Nucleus accumbens (tissue), 56 donors: ENCODE measurements at places on chromosomes 1 and 21.

GRCh38 chr1:98172578-98172977 lies 251.7 kb upstream of the DPYD start:
- no peak for DNase-seq

GRCh38 chr21:34857874-34858273 lies 189.1 kb downstream of the CLIC6 start:
- DNase-seq, result no peak

DNA sequence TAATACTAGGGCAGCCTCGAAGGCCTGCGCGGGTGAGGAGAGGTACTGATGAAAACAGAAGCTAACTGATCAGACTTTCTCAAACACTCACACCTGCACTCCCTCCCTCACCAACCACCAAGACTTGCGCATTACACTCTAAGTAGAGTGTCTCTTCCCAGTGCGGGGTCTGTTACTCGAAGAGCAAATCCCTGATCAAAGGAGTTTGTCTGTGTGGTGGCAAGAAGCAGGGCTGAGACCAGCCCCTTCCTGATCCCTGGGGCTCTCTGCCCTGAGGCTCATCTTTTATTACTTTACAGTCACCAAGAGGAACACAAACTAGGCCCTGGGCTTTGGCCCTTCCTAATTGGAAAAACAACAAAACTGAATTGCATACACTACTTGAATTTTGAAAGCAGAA lies 19.5 kb upstream of the TSNAX start:
- no peak for DNase-seq

GRCh38 chr1:234437423-234438171 lies 41.4 kb downstream of the TARBP1 start:
- no peak for DNase-seq

DNA sequence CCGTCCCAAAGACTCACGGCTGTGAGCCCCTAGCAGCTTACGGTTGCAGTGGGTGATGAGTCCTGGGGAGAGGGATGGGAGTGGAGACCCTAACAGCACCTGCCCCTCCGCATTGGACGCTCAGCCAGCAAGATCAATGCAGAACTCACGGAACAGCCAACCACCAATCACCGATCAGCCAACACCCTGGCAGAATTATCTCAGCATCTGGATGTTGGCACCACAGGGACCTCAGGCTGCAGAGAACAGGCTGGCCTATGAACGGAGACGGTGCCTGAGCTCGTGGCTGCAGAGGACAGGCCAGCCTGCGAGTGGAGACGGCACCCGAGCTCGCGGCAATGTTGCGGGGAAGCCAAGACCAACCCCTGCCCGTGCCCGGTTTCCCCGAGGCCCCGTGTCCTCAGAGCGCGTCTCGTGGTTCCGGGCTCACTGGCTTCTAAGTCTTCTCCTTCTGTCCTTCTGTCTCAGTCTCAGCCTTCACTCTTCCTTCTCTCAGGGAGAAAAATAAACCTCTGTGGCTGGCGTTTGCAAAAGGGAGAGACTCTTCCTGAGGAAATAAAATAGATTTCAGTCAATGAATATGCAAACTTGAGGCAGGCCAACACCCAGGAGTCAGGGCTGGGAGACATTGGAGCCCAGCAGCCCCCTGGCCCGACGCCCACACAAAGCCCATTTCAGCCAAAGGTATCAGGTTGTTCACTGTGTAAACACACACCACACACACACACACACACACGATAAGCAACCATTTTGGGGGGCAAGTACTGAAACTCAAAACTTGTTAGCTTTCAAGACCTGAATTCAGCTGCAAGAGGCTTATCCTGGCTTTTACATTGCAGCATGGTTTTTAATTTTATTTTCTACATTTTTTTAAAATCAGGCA lies 67.8 kb downstream of the SIK1 start:
- DNase-seq, result no peak

DNA sequence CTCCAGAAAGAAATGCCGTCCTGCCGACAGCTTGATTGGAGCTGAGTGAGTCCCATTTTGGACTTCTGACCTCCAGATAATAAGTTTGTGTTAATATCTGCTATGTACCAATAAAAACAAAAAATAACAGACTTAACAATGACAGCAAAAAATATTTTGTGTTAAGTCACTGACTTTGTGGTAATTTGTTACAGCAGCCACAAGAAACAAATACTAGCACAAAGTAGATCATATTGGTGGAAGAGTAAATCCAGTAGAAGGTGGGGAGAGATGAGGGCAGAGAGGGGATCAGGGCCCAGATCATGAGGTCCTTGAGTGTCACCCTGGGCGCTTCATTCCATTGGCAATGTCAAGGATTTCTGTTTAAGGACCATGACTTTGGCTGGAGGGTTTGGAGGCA lies 168.6 kb downstream of the DYRK1A start:
- DNase-seq, result no peak

DNA sequence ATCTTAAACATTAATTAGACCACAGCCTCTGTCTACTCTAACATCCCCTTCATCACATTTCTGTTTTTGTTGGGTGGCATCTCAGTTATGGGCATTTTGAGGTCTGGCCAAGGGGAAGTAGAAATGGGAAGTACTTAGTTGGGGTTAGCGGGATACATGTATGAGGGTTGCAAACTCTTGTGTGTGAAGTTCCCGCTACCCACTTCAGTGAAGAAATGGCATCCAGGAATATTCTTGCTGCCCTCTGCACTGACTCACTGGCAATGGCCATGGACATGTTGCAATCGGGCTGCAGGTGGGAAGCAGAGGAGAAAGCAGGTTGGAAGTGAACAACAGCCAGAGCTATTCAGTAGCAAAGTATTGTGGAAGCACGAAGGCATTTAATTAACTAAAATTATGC lies 7.4 kb downstream of the CD48 start:
- no peak for DNase-seq

- no peak for DNase-seq
Measured at GRCh38 chr1:214445199-214445598, 106.2 kb downstream of the PTPN14 start.

DNA sequence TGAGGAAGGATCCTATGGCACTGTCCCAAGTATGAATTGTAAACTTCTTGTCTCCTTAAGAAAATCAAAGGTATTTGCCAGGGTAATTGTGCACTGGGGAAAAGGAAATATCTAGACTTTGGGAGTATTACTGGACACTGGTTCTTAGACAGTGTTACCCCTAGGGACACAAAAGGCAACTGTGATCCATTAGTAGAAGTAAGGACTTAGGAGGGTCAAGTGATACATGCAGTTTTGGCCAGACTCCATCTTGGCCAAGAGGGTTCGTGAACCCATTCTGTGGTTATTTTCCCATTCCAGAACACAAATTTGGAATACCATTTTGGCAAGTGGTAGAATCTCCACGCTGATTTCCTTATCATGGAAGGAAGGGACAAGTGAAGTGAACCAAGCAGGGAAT lies 98.1 kb downstream of the TM2D1 start:
- DNase-seq, result no peak

GRCh38 chr1:235407419-235407818 lies 40.2 kb downstream of the TBCE start:
- DNase-seq, result no peak

- DNase-seq, result no peak
Measured at GRCh38 chr1:87437663-87438295, 109.1 kb downstream of the LMO4 start.

- no peak for DNase-seq
Measured at GRCh38 chr1:73901738-73902137, 296.2 kb downstream of the LRRIQ3 start.
